ENCODE measurements at places on chromosomes 5 and 9. TPM values are rescaled to one million over a fixed set of nuclear protein-coding genes. Genes with fewer than 3 reads are reported as not detected.

GRCh38 chr9:126386088-126386487 is 59.5 kb downstream of the MVB12B start:
- peaks cover 6% of the 10 kb centered on the region for H3K36me3 ChIP-seq
- no peak overlapping the region for H3K4me3 ChIP-seq
- no peaks in the 10 kb centered on the region for H3K4me1 ChIP-seq
- DNase-seq, result no peak
- H3K27ac ChIP-seq, result no peak overlapping the region

DNA sequence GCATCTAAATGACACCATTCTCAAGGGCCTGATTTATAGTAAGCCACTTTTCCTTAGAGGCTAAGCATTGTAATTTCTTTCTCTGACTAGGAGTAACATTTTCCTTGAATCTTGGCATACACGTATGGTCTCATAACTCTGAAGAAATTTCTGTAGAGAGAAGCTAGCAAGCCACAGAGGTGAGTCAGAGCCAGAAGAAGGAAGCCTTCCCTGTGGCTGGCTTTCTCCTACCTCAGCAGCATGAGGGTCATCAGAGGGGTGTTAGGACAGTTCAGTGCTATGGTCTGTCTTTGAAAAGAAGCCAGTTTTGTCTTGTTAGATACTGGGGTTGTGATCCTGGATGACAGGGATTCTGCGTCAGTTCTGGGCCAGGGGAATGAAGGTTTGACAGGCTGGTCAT is 3.2 kb downstream of the SNX30 start:
- no peak overlapping the region for H3K4me3 ChIP-seq
- no peaks in the 10 kb centered on the region for H3K27me3 ChIP-seq
- no peak overlapping the region for H3K27ac ChIP-seq

DNA sequence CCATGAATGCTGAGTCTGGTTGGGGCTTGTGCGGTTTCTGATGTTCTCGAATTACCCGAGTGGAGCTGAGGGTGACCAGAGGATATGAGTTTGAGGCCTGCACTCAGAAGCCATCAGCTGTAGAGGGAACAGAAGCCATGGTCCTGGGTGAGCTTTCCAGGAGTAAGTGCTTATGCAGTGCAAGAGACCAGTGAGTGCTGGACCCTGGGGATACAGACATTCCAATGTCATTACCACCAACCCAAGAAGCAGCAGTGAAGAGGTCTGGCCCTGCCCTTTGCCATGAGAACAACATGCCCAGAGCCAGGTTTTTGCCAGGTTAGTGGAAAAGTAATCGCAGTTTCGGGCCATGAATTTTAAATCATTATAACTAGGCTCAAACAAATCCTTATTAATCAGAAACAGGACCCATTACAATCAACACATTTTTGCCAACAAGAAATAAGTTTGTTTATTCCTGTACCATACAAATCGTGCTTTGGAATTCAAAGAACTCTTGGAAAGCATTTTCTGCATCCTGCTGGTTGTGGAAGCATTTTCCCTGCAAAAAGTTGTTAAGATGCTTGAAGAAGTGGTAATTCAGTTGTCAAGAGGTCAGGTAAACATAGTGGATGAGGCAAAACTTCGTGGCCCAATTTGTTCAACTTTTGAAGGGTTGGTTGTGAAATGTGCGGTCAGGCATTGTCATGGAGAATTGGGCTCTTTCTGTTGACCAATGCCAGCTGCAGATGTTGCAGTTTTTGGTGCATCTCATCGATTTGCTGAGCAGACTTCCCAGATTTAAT is 154.6 kb downstream of the SYK start:
- no peaks in the 10 kb centered on the region for H3K4me1 ChIP-seq
- no peak overlapping the region for H3K27ac ChIP-seq
- H3K36me3 ChIP-seq, result no peaks in the 10 kb centered on the region
- no peak overlapping the region for H3K4me3 ChIP-seq

DNA sequence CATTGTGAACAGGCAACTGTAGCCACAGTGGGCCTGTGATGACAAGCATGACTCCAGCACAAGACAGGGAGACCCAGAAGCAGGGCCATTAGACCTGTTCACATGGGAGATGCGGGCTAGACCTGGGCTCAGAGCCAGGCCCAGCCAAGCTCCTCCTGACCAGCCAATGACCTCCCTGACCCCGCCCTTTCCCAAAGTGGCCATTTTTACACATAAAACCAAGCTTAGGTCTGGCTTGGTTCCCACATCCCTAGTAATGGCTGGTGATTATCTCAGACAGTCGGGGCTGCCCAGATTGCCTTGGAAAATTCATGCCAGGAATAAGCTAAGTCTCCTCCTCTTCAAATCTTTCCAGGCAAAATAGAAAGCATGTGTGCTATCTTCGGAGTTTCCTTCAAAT is 94.1 kb downstream of the FRMD3 start:
- H3K27me3 ChIP-seq, result no peaks in the 10 kb centered on the region
- DNase-seq, result no peak
- H3K4me1 ChIP-seq, result no peaks in the 10 kb centered on the region
- no peak overlapping the region for H3K4me3 ChIP-seq
- no peaks in the 10 kb centered on the region for H3K36me3 ChIP-seq

GRCh38 chr9:119509291-119509905 is 140.2 kb upstream of the BRINP1 start:
- no peak overlapping the region for H3K27ac ChIP-seq
- DNase-seq, result no peak
- H3K4me3 ChIP-seq, result no peak overlapping the region
- H3K36me3 ChIP-seq, result no peaks in the 10 kb centered on the region
- no peaks in the 10 kb centered on the region for H3K4me1 ChIP-seq

GRCh38 chr5:67992923-67993322 is 222.6 kb upstream of the PIK3R1 start:
- H3K4me3 ChIP-seq, result no peak overlapping the region
- DNase-seq, result no peak
- no peaks in the 10 kb centered on the region for H3K36me3 ChIP-seq
- H3K4me1 ChIP-seq, result no peaks in the 10 kb centered on the region
- no peak overlapping the region for H3K27ac ChIP-seq

- no peaks in the 10 kb centered on the region for H3K4me1 ChIP-seq
- peaks cover 3% of the 10 kb centered on the region for H3K27me3 ChIP-seq
- no peak overlapping the region for H3K27ac ChIP-seq
- DNase-seq, result no peak
- H3K36me3 ChIP-seq, result no peaks in the 10 kb centered on the region
- H3K4me3 ChIP-seq, result no peak overlapping the region
Observed at GRCh38 chr5:112217843-112218579, 201.1 kb downstream of the EPB41L4A start.

IFNA2 gene
- not detected for polyA plus RNA-seq

TMEM171 gene
- polyA plus RNA-seq, result not detected

Measured in CD4-positive, CD25-positive, alpha-beta regulatory T cell (primary cell).